NCI-H187 (cell line): ENCODE measurements at places on chromosomes 6 and 20.
A peak's percentile ranks its signal among the peaks of the same experiment; 100 is the strongest.

DNA sequence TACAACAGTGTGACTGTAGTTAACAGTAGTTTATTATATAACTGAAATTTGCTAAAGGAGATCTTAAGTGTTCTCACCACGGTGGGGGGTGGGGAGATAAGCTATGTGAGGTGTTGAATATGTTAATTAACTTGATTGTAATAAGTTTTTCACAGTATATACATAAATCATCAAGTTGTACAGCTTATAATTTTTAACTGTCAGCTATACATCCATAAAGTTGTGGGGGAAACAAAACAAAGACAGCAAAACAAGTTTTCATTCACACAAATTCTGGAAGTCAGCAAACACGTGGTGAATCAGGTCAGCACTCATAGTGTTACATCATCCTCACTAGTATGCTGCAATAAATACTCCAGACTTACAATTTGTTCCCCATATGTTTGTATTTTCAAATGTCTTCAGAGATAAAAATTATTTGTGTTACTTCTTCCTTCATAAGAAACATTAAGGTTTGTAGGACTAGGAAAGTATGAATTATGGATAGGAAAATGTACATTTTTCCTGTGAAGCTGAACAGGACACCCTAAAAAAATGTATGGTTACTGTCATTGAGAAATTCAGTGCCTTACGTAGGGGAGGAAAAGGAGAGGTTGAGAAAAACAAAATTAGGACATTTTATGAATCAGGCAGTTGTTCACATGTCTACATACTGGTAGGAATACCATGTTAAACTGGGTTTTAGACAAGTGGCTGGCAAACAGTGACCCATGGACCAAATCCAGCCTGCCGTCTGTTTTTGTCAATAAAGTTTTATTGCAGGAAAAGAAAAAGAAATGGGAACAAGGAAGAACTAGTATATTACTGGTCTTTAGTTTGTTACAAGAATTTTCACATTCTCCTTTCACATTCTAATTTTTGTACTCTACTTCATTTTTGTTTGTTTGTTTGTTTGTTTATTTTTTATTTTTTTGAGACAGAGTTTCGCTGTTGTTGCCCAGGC is 6.0 kb downstream of the SUMO4 start:
- DNase-seq: no peak

- DNase-seq: no peak
Measured at GRCh38 chr6:67630146-67630545, 1004.9 kb upstream of the ADGRB3 start.

DNA sequence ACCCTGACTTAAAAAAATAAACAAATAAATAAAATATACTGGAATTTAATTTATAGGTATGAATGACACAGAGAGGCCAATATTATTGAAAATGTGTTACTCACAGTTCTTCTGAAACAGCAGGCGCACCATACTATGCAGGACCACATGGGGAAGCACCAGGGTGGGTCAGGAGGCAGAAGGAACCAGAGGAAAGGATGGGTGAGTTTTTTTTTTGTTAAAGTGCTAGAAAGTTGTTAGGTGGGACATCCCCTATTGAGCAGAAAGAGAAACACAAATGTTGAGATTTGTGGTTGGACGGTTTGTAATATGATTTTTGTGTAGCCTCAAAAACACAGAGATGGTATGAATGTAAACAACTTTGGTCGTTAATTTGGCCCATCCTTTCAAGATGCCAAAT is 26.0 kb downstream of the PTPRA start:
- no peak for DNase-seq

DNA sequence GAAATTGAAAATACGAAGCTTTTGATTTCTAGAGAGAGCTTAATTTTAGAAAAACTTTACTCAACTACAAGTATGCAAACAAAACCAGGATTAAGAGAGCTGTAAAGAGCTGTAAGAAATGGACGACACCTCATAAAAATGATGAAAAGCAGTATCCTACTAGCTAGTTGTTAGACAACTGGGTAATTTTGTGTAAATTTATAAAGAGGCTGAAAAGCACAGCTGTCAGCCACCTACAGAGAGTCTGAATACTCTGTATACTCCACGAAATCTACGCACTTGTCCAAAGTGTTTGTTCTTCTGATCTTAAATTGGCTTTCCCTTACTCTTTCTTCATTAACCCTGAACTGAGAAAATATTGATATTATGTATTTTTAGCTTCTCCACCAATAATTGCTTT is 808.4 kb upstream of the EPHA7 start:
- no peak for DNase-seq

DNA sequence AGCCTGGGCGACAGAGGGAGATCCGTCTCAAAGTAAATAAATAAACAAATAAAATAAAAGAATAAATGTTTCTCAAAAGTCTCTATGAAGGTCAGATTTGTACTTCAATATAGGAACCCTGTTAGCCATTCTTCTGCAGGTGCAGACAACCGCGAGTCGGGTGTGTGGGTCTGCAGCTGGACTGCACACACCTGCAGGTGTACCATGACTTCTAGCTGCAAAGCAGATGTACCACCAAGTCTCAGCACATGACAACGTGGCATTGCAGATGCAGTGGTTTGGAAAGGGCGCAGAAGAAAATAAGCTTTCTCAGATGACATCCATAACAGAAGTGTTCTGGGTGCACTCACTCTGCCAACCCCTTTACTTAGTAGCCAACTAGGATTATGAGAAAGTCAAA is 239.7 kb downstream of the ATXN1 start:
- no peak for DNase-seq

DNA sequence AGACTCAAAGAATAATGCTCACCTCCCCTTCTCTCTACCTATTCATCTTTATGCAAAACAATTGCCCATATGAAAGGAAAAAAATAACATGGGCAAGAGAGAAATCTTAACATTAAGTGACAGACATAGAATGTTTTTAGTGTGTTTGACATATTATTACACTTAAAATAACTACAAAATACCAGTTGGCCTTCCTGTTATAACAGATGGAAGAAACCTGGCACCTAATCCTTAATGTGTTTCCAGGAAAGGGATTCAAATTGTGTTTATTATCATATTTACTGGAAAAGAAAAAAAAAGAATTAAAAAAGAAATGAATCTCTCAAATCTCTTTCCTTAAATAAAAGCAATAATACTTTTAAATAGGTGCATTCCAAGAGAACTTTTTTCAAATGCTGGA is 158.6 kb downstream of the LAMP5 start:
- no peak for DNase-seq

DNA sequence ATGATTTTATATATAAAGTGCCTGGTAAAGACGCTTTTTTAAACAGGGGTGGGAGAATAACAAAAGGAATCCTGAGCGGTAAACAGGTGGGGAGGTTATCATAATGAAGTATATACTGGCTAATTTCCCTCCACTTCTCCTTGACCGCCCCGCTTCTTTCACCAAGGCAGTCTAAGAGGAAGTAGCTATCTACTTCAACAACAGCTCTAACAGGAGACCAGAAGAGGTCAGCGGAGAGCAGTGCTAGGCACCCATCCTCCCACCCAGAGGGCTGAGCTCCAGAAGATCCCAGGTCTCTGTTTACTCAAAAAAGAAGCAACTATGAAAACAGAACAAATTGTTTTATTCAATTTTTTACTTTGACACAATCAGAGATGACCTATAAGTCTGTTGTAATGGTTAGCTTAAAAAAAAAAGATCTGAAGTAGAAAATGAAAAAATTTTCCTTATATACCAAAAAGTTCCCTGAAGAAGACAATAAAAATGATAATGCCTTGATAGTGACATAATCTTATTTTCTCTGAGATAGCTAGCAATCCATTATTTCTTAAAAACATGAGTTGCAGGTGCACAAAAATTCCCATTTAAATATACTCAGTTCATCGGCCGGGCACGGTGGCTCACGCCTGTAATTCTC is 141.1 kb downstream of the PDSS2 start:
- DNase-seq: peak; percentile 15

DNA sequence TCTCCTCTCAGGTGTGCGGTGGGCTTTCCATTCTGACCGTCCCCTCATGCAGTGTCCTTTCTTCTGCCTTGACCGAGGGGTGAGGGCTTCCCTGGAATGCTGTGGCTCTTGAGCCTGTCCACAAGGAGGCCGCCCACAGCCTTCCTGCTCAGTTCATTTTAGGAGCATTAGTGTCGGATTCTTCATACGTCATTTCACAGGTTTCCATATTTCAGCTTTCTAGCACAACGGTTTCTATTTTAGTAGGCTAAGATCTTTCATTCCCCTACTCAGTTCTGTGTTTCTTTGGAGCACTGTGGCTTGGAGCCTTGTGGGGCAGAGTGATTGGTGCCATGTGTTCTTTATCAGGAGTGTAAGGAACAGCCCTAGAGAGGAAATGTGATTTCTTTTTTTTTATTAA is 5.5 kb downstream of the PPP1R3G start:
- DNase-seq: no peak

GRCh38 chr6:21381331-21381963 is 212.1 kb upstream of the SOX4 start:
- no peak for DNase-seq

DNA sequence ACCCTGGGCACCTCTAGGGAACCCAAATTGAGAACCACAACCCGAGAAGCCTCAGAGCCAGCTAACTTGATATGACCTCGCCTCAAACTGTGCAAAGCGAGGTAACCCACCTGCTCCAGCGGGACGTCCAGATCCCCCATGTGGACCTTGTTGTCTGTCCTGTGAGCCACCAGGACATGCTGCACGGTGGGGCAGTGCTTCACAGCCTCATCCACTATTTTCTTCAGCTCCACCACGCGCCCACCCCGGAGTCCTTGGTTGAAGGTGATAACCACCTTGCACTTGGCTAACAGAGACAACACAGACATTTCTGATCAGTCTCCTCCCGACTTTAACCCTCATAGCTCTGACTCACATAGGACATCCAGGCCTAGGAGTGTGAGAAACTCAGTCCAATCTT is 30.8 kb upstream of the APMAP start:
- DNase-seq: no peak

DNA sequence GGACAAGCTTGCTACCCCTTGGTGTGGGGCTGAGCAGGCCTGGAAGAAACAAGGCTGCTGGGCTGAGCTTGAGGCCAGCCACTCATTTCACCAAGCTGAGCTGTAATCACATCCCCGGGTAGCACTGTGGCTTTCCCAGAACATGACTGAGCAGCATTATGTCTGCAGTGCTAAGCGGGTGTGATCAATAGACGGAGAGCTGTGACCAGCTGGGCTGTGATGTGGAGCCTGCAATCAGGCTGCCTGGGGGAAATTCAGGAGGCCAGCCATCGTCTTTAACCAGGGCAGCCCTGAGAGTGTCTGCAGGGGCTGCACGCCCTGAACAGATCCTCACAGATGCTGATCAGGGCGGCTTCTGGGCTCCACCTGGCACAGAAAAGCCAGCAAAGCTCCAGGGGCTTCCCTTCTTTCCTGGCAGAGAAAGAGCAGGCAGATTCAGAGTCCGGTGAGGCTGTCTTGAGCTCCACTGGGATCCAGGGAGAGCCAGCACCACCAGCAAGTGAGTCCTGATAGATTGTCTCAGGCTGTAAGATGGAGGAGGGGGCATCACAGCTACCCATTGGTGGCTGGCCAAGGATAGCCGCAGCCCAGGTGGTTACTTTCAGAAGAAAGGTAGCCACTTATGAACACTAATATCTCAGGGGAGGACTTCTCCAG is 165.9 kb downstream of the NRN1 start:
- no peak for DNase-seq

GRCh38 chr6:75081921-75082320 is 123.9 kb downstream of the COL12A1 start:
- no peak for DNase-seq
